BJ (cell line): ENCODE measurements at places on chromosomes 5 and 9. TPM values are rescaled to one million over a fixed set of nuclear protein-coding genes. Genes with fewer than 3 reads are reported as not detected.
A peak's percentile ranks its signal among the peaks of the same experiment; 100 is the strongest.

The SLC22A4 gene
- polyA plus RNA-seq, result 18.0 and 19.3 TPM in 2 replicates

The CSNK1G3 gene
- 9.8 and 21.7 TPM in 2 replicates for polyA plus RNA-seq

The FAM78A gene
- 0.37 and 1.1 TPM in 2 replicates for polyA plus RNA-seq

The OR1L1 gene
- polyA plus RNA-seq, result not detected in 2 replicates

The PROP1 gene
- polyA plus RNA-seq, result not detected in 2 replicates

The TRIM36 gene
- 0.15 and 0.20 TPM in 2 replicates for polyA plus RNA-seq

The HEXB gene
- 71.0 and 175 TPM in 2 replicates for polyA plus RNA-seq

The SPINK5 gene
- not detected in 2 replicates for polyA plus RNA-seq

The SLC25A48 gene
- not detected in 2 replicates for polyA plus RNA-seq

The DRD1 gene
- 0.01 TPM in 1 of 2 replicates, not detected in the other for polyA plus RNA-seq

GRCh38 chr5:66617991-66618768, 22.0 kb downstream of the MAST4 start:
- no peak for DNase-seq

- DNase-seq, result no peak
These were observed 5.9 kb downstream of the COL15A1 start for GRCh38 chr9:98949565-98949964.

- DNase-seq, result no peak
These were observed 15.6 kb upstream of the CKS2 start for GRCh38 chr9:89295400-89295799.

DNA sequence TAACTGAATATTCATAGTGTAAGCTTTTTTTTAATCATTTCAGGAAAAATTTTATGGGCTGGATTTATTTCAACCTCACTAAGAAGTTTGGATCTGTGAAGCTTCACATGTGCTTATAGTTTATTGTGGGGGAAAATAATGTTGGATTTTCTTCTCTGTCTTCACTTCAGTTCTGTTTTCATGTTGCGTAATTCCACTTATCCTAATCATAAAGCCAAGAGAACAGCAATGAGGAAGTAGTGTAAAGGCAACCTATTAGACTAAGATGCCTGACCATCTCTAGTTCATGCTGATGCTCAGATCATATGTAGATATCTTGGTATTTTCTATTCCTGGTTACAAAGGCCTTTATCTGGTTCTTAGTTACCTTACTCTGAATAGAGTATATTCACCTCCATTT, 50.0 kb downstream of the CD180 start:
- no peak for DNase-seq

- DNase-seq, result no peak
These were observed 464 bp downstream of the GDF9 start for GRCh38 chr5:132865668-132866341.

- no peak for DNase-seq
These were observed 227.4 kb downstream of the DENND1A start for GRCh38 chr9:123702483-123702882.

DNA sequence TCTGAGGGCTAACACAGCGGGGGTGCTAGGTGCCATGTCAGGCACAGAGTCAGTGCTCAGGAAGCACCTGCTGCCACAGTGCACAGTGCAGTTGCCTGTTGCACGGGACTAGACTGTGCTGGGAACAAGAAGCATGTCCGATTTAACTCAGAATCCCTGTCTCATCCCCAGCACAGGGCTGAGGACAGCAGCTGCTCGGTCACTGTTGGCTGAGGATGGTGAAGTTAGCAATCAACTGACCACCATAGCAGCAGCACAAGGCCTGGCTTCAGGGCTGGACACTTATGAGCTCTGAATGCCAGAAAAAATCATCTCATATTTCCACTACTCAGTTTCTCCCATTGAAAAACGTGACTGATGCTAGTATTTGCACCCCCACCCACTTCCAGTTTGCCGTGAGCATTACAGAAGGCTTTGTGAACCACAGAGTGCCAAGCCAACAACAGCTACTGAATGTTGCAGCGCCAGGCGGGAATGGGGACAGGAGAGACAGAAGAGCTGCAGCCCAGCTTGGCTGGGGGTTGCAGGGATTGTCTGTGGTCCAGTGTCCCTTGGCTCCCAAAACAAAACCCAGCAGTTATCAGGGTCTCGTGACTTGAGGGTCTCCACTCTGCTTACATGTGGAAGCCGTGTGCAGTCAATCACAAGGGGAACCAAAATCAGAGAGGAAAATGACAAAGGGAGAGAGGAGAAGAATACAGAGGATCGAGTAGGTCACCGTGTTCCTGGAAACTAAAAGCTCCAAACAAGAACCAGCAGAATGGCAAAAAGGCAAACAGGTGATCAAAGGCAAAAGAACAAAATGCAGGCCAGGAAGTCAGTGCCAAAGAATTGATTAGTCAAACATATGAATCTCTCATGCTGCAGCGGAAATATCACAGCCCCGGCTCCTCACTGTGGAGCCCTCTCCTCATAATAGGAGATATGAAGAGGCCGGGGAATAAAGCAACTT, 155.6 kb downstream of the CRB2 start:
- DNase-seq, result no peak

DNA sequence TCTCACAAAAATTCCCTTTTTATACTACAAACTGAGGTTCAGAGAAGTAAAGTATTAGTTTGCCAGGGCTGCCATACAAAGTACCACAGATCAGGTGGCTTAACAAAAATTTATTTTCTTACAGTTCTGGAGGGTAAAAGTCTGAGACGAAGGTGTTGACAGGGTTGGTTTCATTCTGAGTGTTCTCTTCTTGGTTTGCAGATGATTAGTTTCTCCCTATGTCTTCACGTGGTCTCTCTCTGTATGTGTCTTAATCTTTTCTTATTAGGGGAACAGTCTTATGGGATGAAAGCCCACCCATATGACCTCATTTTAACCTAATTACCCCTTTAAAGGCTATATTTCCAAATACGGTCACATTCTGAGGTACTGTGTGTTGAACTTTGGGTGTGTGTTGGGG, 274.2 kb downstream of the BRINP1 start:
- no peak for DNase-seq

DNA sequence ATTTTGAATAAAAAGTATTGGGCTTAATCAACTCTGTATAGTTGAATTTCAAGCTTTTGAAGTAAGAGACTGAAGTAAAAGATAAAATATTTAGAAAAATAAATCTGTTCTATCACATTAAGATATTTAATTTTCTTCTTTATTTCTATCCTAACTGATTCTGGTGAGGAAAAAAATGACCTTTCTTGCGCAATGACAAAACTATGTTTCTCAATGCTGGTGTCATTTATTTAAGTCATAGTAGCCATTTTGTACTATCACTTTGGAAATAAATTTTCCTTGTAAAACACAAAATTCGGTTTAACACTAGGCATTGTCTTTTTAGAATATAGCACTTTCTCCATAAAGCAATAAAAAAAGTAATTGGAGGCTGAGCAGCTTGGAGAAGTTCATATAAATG, 728.0 kb downstream of the CDH9 start:
- no peak for DNase-seq

GRCh38 chr5:74251141-74252035, 389.1 kb downstream of the ENC1 start:
- peak; percentile 94 for DNase-seq

DNA sequence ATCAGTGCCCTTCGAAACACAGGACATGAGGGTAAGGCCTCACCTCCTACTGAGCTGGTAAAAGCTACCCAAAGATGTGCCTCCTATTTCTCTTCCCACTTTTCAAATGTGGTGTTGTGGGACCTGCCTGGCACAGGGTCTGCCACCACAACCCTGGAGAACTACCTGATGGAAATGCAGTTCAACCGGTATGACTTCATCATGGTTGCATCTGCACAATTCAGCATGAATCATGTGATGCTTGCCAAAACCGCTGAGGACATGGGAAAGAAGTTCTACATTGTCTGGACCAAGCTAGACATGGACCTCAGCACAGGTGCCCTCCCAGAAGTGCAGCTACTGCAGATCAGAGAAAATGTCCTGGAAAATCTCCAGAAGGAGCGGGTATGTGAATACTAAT, 1.9 kb downstream of the IRGM start:
- no peak for DNase-seq

- DNase-seq, result no peak
These were observed 34.8 kb upstream of the HRH2 start for GRCh38 chr5:175623088-175623487.
